Sciatic nerve (tissue), 2 donors: ENCODE measurements at places on chromosomes 4 and X. TPM values are rescaled to one million over a fixed set of nuclear protein-coding genes. Genes with fewer than 3 reads are reported as not detected.

CHRDL1 gene
- total RNA-seq, result 183 TPM

PDS5A gene
- total RNA-seq, result 65.8 TPM

STOX2 gene
- total RNA-seq, result 19.2 TPM

PCDH11X gene
- total RNA-seq, result 1.1 TPM

- no peak for DNase-seq
These were observed 54.7 kb downstream of the DKK2 start for GRCh38 chr4:106981431-106981830.

DNA sequence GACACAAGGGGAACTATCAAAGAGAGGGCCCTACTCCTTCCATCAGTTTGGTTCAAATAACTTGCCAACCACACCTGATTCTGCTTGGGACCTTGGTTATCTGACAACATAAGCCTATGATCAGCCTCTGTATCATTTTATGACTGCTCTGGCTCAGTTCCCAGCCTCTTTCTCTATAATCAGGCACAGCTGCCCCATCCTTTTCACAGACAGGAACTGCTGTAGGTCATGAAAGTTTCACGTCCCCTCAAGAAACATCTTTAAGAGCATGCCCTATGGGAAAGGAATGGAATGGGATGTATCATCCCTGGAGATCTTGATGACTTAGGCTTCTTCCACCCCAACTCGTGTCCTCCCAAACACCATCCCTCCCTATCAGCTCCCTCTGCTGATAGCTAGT lies 243.4 kb downstream of the AR start:
- DNase-seq, result no peak

DNA sequence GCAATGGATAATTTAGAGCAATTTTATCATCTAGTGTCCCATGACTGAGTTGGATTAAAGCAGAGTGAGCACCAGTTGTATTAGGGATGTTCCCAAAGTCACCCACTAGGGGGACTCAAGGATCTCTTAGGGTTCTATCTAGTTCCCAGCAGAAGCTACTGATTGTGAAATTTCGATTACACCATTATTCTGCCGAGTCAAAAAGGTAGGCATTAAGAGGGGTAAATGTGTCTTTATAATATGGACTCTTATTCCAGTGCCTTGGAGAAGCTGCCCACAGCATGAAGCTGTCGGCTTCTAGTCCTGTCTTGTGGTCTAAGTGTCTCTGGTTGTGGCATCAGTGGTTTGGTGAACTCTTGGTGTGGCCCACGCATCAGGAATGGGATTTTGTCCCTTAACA lies 53.3 kb downstream of the RGS12 start:
- DNase-seq, result no peak

DNA sequence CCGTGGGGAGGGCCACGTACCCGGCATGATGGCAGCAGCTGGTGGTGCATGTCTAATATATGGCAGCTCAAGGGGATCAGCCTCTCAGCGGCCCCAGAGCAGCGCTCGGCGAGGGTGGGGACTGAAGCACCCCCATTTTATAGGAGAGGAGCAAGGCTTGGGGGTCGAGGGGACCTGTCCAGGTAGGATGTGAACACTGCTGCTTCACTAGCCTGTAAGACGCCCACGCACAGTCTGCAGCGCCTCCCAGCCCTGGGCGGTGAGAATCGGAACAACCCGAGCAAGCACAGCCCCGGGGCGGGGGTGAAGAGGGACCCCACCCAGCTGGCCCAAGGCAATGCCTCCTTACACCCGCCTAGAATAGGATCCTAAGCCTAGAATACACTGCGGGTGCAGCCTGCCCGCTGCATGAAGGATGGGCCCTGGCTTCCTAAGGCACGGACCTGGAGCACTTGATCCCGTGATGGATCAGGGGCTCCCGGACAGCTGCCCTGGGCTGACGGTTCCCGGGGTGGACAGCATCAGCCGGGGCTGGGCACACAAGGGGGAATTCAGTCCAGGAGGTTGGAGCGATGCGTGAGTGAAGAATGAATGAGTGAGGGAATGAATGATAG lies 17.6 kb downstream of the ADRA2C start:
- no peak for DNase-seq

- no peak for DNase-seq
These were observed 29.8 kb upstream of the H2AZ1 start for GRCh38 chr4:99979872-99980271.

DNA sequence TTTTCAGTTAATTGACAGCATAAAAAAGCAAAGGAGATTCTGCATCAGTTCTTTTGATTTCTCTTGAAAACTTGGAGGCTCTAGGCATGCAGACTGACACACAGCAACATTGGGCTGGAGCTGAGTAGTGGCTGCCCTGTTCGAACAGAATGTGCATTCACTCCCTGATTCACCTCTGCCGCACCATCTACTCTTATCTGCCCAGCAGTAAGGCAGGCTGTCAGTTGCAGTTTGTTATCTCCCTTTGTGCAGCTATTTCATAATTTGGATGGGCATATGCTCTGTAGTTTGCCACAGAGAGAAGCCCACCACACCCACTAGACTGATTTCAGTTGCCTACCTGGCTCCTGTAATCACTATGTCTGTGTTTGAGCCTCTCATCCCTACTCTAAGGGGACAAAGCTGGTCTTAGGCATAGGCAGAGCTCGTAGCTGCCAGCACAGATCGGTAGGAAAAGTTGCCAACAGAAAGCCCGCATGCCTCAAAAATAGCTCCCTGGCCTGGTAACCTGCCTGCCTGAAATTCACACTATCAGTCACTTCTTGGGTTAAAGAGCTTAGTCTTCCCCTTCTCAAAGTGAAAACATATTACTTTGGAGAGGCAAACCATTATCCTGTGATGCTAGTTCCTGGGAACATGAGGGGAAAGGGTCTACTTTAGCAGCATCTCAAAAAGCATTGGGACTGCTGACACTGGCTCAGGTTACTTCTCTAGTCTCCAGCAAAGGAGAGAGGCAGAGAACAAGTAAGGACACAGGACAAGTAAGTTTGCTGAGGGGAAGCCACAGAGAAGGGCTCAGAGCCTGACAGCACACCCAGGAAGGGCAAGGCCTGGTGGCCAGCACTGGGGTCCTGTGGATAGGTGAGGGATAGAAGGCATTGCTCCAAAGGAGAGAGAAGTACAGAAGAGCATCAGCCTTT lies 75.9 kb upstream of the TMEM164 start:
- DNase-seq, result no peak

GRCh38 chr4:122819708-122820449 lies 6.8 kb upstream of the FGF2 start:
- no peak for DNase-seq

GRCh38 chrX:17547658-17548057 lies 172.7 kb downstream of the NHS start:
- peak; percentile 69 for DNase-seq

DNA sequence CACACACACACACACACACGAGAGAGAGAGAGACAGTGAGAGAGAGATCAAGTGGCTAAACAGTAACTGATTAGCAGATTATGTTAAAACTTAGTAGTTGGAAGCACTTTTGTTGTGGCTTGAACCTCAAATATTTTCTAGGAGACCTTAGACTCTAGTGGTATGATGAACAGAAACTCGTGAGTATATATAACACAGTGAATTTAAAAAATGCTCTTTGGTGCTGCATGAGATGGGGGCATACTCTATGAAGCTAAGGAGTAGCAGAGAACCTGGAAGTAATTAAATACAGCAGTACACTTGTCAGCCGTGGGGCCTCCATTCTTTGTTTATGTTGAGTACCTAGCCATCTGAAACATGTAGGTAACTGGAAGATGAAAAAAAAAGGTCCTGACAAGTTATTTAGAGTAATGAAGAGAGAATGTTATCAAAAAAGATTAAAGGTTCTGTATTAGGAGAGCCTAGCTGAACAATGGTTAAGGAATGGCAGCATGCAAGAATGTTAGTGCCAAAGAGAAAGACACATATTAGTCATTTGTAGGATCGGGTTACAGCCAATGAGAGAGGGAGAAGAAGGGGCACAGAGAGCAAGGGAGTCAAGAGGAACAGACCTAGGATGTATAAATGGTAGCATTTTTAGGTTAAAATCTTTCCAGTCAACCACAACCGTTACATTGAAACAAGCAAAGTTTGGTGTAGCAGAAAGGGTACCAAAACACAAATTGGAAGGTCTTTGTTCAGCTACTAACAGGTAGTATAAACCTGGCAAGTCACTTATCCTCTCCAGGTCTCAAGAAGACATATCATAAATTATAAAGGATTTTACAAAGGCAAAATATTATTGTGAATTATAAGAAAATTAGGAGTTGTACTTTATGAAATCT lies 316.7 kb upstream of the DIPK2B start:
- no peak for DNase-seq

DNA sequence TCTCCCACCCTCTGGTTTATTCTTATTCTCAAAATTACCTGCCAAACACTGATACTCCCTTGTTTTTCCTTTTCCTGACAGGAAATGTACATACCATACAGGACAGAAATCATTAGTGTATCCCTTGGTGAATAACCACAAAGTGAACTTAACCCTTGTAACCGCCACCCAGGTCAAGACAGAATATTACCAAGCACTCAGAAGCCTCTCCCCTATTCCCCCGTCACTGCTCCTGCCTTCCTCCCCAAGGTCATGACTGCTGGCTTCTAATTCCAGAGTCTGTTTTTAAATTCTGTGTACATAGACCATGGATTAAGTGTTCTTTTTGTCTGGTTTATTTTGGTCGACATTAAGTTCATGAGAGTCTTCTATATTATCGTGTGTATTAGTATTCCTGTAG lies 37.7 kb downstream of the HTT start:
- DNase-seq, result no peak

- DNase-seq, result no peak
These were observed 34.0 kb downstream of the ETDB start for GRCh38 chrX:135086197-135086854.
